ENCODE measurements at places on chromosomes 11 and 22. TPM values are rescaled to one million over a fixed set of nuclear protein-coding genes. Genes with fewer than 3 reads are reported as not detected.

BLID gene
- total RNA-seq = 2.3 TPM

RANBP1 gene
- total RNA-seq = 227 TPM

ANKK1 gene
- total RNA-seq = not detected

TRIM49C gene
- not detected for total RNA-seq

DNAJC24 gene
- total RNA-seq = 13.6 TPM

INS gene
- not detected for total RNA-seq

MPZL3 gene
- 20.6 TPM for total RNA-seq

TTLL12 gene
- 40.9 TPM for total RNA-seq

DNA sequence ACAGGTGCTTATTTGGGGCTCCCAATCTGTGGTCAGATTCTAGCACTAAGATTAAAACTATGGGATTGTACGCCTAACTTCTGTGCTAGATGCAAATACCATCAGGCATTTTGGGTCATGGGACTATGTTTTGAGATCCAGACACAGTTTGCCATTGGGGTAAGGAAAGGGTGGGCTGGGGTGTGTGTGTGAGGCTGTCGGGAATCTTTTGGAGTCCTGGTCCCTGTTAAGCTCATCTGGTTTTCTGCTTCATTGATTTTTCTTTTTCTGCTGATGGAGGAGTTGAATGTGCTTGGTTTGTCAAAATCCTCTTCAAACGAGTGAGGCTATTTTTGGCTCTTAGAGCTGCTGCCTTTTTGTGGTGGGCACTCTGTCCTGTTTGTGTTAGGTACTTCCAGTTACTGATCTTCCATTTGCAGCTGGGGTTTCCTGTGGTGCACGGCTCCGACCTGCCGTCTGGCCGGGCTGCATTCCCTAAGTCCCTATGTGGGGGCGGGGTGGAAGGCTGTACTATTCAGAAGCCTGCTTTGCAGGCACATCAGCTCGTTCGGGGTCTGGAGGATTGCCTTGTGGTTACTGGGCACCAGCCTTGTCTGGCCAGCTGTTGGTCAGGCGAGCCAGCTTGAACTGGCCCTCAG is 2.9 kb downstream of the BCR start:
- peak; percentile 74 for DNase-seq
- H3K27me3 ChIP-seq = no peaks in the 10 kb centered on the region
- no peaks in the 10 kb centered on the region for H3K36me3 ChIP-seq
- peak overlapping the region; percentile 82 for H3K4me3 ChIP-seq
- H3K4me1 ChIP-seq = peaks cover 52% of the 10 kb centered on the region
- H3K27ac ChIP-seq = no peak overlapping the region

GRCh38 chr22:36759481-36760159 is 16.3 kb downstream of the IFT27 start:
- H3K27ac ChIP-seq = no peak overlapping the region
- no peak for DNase-seq
- H3K36me3 ChIP-seq = no peaks in the 10 kb centered on the region
- no peaks in the 10 kb centered on the region for H3K27me3 ChIP-seq
- peaks cover 7% of the 10 kb centered on the region for H3K4me1 ChIP-seq
- H3K4me3 ChIP-seq = no peak overlapping the region

GRCh38 chr11:12674571-12674935 is 332 bp downstream of the TEAD1 start:
- no peaks in the 10 kb centered on the region for H3K27me3 ChIP-seq
- H3K36me3 ChIP-seq = no peaks in the 10 kb centered on the region
- peak overlapping the region; percentile 89 for H3K4me3 ChIP-seq
- H3K4me1 ChIP-seq = peaks cover 24% of the 10 kb centered on the region
- DNase-seq = no peak

DNA sequence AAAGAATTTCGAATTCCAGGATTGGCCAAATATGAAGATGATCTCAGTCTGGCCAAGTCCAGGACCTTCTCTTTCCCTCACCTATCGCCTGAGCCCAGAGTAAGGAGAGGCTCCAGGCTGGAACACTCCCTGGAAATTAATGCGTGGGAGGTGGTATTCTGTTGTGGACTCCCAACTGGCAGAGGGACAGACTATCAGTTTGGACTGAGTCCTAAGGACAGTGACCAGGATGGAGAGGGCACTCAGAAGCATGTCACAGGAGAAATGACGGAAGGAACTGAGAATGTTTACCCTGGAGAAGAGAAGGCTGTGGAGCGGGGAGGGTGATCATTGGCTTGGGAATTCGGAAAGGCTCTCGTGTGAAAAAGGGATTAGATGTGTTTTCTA is 84.4 kb downstream of the RPL27A start:
- no peak overlapping the region for H3K4me3 ChIP-seq
- no peak for DNase-seq
- H3K27ac ChIP-seq = no peak overlapping the region
- H3K36me3 ChIP-seq = no peaks in the 10 kb centered on the region
- H3K27me3 ChIP-seq = no peaks in the 10 kb centered on the region

- DNase-seq = no peak
- H3K4me3 ChIP-seq = no peak overlapping the region
- H3K36me3 ChIP-seq = no peaks in the 10 kb centered on the region
- no peaks in the 10 kb centered on the region for H3K27me3 ChIP-seq
These were observed 14.6 kb downstream of the SMARCB1 start for GRCh38 chr22:23801238-23801821.

- DNase-seq = peak; percentile 51
- H3K4me3 ChIP-seq = no peak overlapping the region
These were observed 2.3 kb downstream of the MMP11 start for GRCh38 chr22:23774922-23775436.

- no peaks in the 10 kb centered on the region for H3K27me3 ChIP-seq
- H3K36me3 ChIP-seq = no peaks in the 10 kb centered on the region
- no peaks in the 10 kb centered on the region for H3K4me1 ChIP-seq
- H3K4me3 ChIP-seq = no peak overlapping the region
- H3K27ac ChIP-seq = no peak overlapping the region
- DNase-seq = no peak
These were observed 555.7 kb downstream of the TBC1D22A start for GRCh38 chr22:47318041-47318737.

- H3K27ac ChIP-seq = no peak overlapping the region
- no peaks in the 10 kb centered on the region for H3K27me3 ChIP-seq
- H3K4me3 ChIP-seq = no peak overlapping the region
- peaks cover 8% of the 10 kb centered on the region for H3K4me1 ChIP-seq
These were observed 57.8 kb upstream of the TENM4 start for GRCh38 chr11:79498667-79499066.

DNA sequence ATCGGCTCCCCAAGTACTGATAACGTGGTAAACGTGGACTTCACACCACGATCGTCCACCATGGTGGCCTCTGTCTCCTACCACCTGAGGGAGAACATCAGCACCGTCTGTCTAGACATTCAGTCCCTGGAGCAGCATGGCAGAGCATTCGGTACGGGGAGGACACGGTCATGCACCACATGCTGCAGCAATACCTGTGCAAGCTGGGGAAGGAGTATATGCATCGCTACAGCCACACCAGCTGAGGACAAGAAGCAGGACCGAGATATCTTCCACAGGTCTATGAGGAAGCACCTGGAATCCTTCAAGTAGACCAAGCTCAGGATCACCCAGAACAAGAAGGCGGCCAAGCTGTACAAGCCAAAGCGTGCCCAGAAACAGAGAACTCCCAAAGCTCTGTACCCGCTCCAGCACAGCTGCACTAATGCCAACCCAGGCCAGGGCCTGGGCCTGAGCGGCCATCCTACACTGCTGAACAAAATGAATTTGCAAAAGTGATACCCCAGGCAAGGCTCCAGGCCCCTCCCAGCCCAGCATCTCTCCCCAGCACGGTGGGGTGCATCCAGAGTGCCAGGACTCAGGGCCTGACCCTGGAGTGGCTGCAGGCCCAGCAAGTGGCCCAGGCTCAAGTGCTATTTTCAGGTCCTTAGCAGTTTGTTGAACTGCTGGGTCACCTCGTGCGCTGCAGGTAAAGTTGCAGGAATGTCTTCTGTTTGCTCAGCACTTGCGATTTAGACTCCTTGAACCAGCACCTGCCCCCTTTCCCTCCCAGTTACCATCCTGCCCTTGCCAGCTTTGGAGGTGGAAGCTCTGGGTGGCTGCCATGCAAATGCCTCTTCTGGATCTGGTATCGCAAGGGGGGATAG is 119.3 kb upstream of the SERPIND1 start:
- no peaks in the 10 kb centered on the region for H3K36me3 ChIP-seq
- H3K27me3 ChIP-seq = peaks cover 8% of the 10 kb centered on the region

GRCh38 chr11:1100417-1101245 is 26.0 kb downstream of the MUC2 start:
- no peak overlapping the region for H3K27ac ChIP-seq
- no peaks in the 10 kb centered on the region for H3K27me3 ChIP-seq
- no peaks in the 10 kb centered on the region for H3K4me1 ChIP-seq

DNA sequence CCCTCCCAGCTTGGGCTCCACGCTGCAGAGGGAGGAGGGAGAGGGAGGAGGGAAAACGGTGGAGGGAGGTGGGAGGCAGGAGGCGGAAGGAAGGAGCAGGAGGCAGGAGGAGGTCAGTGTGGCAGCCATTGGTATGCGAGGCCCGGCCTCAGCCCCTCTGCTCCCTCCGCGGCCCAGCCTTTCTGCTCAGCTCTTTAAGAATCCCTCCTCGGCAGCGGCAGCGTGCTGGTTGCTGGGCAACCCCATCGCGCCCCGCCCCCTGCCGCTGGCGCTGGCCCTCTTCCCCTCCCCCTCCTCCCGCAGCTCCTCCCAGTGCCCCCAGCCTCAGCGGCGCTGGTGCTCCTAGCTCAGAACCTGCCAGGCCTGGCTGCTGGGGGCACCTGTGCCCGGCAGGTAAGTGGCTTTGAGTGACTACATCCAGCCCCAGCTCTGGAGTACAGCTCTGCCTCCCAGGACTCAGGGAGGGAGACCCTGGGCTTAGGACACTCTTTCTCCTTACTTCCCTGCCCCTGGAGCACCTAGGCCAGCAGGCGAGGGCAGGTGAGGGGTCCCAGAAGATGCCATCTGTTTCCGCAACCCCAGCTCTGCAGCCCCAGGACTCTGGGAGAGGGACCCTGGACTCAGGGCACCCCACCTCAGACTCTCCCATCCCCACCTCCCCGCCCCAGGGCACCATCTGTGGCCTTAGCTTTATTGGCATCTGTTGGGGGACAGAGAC is 7.2 kb upstream of the FLRT1 start:
- H3K4me3 ChIP-seq = no peak overlapping the region
- H3K4me1 ChIP-seq = peaks cover 10% of the 10 kb centered on the region
- no peak overlapping the region for H3K27ac ChIP-seq
- no peaks in the 10 kb centered on the region for H3K36me3 ChIP-seq
- peaks cover 5% of the 10 kb centered on the region for H3K27me3 ChIP-seq

GRCh38 chr11:34417202-34417601 is 21.5 kb upstream of the CAT start:
- H3K36me3 ChIP-seq = no peaks in the 10 kb centered on the region
- H3K27ac ChIP-seq = no peak overlapping the region
- no peaks in the 10 kb centered on the region for H3K4me1 ChIP-seq
- no peaks in the 10 kb centered on the region for H3K27me3 ChIP-seq
- no peak for DNase-seq

DNA sequence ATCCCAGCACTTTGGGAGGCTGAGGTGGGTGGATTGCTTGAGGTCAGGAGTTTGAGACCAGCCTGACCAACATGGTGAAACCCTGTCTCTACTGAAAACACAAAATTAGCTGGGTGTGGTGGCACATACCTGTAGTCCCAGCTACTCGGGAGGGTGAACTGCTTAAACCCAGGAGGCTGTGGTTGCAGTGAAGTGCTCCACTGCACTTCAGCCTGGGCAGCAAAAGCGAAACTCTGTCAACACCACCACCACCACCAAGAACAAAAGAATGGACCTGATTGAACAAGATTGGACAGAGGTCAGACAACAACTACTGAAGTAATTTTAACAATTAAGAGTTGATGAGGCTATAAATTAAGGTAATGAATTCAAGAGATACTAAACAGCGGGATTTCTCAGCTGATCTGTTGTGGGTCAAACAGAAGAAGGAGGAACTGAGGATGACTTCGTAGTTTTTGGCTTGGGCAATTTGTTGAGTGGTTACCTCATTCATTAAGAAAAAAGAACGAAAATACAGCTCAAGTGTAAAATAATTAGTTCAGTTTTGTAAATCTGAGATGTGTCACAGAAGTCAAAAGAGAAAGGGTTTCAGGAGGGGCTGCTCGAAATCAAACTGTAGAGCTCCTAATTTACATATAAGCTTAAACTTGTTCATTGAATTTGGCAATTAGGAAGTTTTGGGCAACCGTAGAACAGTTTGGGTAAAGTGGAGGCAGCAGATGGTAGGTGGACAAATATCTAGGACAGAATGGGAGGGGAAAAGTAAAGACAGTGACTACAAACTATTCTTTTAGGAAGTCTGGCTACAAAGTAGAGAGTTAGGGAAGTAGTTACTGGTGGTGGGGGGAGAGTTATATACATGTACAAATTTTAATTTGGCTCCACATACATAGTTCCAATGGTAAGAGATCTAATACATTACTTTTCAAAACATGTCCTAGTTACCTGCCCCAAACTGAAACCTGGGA is 4.5 kb downstream of the IL18 start:
- no peak for DNase-seq
- no peaks in the 10 kb centered on the region for H3K4me1 ChIP-seq
- no peak overlapping the region for H3K27ac ChIP-seq
- no peak overlapping the region for H3K4me3 ChIP-seq

DNA sequence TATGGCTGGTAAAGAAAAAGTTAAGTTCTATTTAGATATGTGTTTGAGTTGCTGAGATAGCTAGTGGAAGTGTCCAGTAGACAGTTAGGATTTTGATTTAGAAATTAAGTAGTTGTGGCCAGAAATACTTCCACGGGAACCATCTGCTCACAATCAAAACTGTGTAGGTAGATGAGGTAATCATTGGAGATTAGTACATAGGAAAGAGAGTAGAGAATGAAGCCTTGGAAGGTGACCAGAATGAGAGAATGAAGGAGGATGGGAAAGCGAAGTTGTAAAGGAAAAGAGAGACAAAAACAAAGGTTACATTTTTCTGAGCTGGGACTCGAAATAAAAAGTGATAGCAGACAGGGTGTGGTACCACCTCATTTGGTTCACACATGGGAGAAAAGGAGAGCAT is 296.9 kb upstream of the SORL1-AS1 start:
- H3K27ac ChIP-seq = no peak overlapping the region
- no peak for DNase-seq
- no peak overlapping the region for H3K4me3 ChIP-seq
- no peaks in the 10 kb centered on the region for H3K36me3 ChIP-seq
- H3K4me1 ChIP-seq = peaks cover 2% of the 10 kb centered on the region

- H3K36me3 ChIP-seq = no peaks in the 10 kb centered on the region
- H3K27ac ChIP-seq = peak overlapping the region; percentile 24
- no peak for DNase-seq
- no peak overlapping the region for H3K4me3 ChIP-seq
- H3K27me3 ChIP-seq = no peaks in the 10 kb centered on the region
- peaks cover 37% of the 10 kb centered on the region for H3K4me1 ChIP-seq
These were observed 3.2 kb downstream of the AMOTL1 start for GRCh38 chr11:94771390-94771789.

- H3K27me3 ChIP-seq = no peaks in the 10 kb centered on the region
- DNase-seq = no peak
These were observed 46.8 kb downstream of the TRIM44 start for GRCh38 chr11:35709376-35709775.

DNA sequence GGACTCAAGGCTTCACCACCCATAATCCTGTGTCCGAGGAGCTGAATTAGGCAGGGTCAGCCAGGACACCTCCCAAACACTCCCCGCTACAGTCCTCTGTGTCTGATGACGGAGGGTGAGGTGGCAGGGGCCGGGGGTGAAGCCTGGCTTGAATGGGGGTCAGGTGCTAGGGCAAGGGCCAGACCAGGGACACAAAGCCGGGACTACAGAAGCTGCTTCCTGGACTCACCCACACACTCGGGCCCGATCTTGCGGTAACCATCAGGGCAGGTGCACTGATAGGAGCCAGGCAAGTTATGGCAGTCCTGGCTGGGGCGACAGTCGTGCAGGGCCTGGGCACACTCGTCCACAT is 2.3 kb downstream of the EFEMP2 start:
- H3K4me1 ChIP-seq = no peaks in the 10 kb centered on the region
- no peak overlapping the region for H3K4me3 ChIP-seq
- no peaks in the 10 kb centered on the region for H3K27me3 ChIP-seq
- H3K36me3 ChIP-seq = no peaks in the 10 kb centered on the region
- DNase-seq = no peak

Data from hepatocyte (in vitro differentiated cells).